Thoracic aorta (tissue), 2 donors: ENCODE measurements at places on chromosomes 13 and 19.

DNA sequence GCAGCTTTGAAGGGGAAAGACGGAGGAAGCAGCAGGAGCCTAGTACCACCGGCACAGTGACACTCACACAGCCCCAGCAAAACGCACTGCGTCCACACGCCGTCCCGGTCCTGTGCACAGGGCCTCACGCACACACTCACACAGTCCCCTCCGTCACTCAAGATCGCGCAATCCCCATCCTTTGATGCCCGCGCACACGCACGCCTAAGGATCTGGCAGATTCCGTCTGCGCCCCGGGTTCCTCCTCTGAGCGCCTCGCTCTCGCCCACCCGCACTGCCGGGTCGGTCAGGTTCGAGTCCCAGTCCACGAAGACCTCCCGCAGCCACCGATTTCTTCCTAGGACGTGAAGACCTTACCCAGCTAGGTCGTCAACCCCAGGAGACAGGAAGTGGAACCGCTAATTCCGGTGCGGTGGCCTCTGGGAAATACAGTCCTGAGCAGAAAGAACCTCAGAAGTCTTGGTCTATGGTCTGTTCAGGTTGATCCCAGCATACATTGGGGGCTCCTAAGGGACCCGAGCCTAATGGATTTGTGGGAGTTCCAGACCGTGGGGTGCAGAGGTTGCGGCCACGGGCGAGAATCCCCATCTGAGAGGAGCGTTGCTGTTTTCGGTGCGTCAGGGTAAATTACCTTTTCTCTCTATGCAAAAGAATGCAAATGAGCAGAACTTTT is at the start of gene ZNF780B:
Gene ZNF780B, minus strand, starts transcription at position 400 of the 673 bp plus-strand sequence. CDS start 5,899 bp downstream, outside the sequence.
- DNase-seq = no peak

DNA sequence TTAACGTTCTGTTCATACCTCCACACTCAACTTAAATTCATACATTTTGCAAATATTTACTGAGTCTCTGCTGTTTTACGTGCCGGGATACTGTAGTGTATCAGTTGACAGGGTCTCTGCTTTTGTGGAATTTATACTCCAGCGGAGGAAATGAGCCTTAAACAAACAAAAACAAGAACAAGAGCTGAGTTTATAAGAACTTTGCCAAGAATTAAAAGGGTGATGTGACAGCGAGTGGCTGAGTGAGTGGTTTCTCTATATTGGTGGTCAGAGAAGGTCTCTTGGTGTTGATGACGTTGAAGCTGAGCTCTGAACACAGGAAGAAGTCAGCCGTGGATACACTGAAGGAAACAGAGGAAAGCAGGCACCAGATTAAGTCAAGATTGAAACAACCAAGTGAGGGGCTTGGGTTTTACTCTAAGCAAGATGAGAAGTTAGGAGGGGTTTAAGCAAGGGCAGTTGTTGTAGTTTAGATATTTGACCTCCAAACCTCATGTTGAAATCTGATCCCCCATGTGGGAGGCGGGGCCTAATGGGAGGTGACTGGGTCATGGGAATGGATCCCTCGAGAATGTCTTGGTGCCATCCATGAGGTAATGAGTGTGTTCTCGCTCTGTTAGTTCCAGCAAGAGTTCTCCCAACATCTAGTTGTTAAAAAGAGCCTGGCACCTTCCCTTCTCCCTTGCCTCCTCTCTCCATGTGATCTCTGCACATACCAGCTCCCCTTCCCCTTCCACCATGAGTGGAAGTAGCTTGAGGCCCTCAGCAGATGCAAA is 248.3 kb downstream of the DCLK1 start:
- no peak for DNase-seq

DNA sequence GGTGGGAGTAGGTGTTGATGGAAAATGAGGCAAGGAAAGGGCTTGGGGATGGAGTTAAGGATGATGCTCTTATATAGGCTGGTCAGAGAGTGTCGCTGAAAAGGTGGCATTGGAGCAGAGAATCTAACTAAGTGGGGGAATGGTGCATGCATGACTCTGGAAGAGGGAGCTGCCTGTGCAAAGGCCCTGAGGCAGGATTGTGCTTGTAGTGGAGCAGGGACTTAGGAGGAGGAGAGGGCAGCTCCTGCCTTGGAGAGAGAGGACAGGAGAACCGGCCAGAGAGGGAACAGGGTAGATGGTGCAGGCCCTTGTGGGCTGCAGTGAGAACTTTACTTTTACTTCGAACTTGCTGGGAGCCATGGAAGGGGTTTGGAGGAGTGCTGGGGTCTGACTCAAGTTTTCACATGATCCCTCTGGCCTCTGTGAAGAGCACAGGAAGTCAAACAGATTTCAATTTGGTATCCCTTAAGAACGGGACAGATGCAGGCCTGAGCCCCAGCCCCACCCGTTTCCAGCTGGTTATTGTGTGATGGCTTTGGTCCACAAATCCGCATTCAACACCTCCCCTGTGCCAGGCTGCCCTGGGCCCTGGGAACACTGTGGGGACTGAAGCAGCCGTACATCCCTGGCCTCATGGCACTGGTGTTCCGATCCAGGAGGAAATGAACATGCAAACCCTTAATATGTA is 7.0 kb downstream of the AP2A1 start:
- DNase-seq = no peak

GRCh38 chr19:49327878-49328544 is 3.0 kb upstream of the SLC6A16 start:
- no peak for DNase-seq

GRCh38 chr13:105220063-105220462 is 1315.4 kb downstream of the EFNB2 start:
- no peak for DNase-seq

- no peak for DNase-seq
Measured at GRCh38 chr19:35882114-35882832, 13.9 kb downstream of the APLP1 start.

- no peak for DNase-seq
Measured at GRCh38 chr19:7478173-7478842, 10.5 kb downstream of the PEX11G start.

DNA sequence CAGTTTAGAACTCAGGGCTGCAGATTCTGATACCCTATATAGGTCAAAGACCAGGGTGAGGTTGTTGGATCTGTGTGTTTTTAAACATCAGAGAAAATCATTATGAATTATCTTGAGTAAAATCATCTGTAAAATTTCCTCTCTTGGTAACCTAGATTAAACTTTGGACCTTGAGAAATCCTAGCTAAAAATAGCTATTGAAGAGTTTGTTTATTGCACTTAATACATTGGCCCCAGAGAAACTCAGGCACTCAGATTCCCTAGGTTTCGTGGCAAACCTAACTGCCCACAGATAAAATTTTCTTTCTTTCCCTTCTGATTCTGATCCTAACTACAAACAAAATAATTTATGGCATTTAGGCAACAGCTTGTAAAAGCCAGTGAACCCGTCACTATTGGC is 102.3 kb downstream of the GPC6 start:
- no peak for DNase-seq

DNA sequence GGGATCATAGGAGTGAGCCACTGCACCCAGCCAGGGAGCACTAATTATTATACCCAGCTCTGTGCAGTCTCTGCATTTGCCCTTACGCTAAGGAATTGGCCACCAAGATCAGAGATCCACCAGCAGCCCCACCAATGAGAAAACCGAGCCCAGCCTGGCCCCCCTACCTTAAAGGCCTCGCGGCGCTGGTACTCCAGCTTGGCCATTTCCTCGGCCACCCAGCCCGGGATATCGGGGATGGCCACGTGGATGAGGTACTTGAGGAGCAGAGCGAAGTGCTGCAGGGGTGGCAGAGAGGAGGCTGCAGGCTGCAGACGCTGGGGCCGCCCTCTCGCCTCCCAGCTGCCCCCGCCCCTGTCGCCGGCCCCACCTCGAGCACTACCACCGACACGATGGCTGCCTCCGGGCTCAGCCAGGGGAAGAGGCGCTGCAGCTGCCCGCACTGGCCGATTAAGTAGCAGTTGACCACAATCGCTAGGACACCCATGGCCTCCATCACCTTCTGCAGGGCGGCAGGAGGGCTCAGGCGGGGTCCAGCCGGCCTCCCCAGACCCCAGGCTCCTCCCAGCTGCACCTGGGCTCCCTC is 7.5 kb downstream of the ANO8 start:
- DNase-seq = no peak

DNA sequence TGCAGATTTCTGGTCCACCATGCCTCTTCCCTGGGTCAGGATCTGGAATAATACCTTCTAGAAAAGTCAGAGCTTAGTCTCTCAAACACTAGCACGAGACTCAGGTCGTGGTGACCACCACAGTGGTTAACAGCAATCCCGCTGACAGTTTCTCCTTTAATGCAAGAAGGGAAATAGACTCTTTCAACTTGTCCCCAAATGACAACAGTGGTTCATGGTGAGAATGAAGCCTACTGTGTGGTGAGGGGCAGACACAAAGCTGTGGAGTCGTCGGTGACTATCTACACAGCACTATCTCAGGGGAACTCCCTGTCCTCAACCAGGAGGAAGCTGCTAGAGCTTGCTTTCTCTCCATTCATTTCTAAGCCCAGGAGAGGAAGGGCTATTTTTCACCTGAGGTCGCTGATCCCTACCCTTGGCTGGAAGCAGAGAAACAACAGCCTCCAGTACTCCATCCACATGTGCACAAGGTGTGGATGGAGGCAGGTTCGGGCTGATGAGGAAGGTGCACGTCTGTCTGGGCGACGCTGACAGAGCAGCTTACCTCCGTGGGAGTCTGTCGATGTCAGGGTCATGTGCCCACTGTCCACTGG is 72.4 kb downstream of the STK24 start:
- DNase-seq = no peak

DNA sequence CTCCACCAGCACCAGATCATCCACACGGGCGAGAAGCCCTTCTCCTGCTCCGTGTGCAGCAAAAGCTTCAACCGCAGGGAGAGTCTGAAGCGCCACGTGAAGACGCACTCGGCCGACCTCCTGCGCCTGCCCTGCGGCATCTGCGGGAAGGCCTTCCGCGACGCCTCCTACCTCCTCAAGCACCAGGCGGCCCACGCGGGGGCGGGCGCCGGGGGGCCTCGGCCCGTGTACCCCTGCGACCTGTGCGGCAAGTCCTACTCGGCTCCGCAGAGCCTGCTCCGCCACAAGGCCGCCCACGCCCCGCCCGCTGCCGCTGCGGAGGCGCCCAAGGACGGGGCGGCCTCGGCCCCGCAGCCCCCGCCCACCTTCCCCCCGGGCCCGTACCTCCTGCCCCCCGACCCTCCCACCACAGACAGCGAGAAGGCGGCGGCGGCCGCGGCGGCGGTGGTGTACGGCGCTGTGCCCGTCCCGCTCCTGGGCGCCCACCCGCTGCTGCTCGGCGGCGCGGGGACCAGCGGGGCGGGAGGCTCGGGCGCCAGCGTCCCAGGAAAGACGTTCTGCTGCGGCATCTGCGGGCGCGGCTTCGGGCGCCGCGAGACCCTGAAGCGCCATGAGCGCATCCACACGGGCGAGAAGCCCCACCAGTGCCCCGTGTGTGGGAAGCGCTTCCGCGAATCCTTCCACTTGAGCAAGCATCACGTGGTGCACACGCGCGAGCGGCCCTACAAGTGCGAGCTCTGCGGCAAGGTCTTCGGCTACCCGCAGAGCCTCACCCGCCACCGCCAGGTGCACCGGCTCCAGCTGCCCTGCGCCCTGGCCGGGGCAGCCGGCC is 9.4 kb downstream of the ZNF784 start:
- no peak for DNase-seq

DNA sequence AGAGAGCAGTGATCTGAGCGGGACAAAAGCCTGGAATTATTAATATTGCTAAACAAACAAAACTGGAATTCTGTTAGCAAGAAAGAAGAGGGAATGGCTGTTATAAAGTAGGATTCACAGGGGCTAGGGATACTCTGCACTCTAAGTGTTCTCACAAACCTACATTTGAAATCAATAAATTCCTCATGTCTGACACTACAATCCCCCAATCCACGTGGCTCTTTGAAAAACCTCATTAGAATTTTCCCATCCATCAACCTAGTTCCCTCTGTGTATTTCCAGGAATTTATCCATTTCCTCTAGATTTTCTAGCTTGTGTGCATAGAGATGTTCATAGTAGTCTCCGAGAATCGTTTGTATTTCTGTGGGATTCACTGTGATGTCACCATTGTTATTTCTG is 307.5 kb downstream of the RBM26 start:
- DNase-seq = no peak

- no peak for DNase-seq
Measured at GRCh38 chr13:91879360-91879759, 480.9 kb downstream of the GPC5 start.

DNA sequence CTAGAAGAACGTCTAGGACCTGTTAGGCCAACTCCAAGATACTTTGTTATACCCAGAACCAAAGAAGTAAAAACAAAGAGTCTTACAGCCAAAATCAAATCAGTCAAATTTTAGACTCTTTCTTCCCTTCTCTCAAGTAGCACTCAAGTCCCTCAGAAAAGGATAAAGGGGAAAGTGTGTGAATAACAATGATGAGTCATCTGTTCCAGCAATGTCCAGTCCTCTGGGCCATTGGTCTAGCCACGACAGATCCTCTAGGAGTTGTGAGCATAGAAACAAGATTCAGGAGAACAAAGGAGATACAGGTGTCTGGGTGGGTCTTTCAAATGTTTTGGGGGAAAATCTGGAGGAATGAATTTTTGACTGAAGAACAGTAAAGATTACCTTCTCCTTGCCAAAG is 36.3 kb downstream of the STOML3 start:
- no peak for DNase-seq

DNA sequence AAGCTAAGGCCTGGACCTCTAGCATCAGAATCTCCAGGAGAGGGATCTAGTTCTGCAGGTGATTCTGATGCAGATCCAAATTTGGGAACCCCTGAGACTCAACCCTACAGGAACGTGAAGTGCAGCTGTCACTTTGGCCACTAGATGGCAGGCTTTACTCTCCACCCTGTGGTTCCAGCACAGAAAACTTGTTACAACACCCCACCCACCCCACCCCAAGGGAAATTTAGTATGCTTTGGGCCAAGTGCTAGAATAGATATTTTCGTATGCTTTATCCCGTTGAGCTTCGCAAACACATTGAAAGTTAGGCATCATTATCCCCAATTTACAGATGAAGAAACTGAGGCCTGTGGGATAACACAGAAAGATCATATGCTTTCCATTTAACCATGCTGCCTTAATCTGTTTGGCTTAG is 232.0 kb downstream of the B3GLCT start:
- no peak for DNase-seq

DNA sequence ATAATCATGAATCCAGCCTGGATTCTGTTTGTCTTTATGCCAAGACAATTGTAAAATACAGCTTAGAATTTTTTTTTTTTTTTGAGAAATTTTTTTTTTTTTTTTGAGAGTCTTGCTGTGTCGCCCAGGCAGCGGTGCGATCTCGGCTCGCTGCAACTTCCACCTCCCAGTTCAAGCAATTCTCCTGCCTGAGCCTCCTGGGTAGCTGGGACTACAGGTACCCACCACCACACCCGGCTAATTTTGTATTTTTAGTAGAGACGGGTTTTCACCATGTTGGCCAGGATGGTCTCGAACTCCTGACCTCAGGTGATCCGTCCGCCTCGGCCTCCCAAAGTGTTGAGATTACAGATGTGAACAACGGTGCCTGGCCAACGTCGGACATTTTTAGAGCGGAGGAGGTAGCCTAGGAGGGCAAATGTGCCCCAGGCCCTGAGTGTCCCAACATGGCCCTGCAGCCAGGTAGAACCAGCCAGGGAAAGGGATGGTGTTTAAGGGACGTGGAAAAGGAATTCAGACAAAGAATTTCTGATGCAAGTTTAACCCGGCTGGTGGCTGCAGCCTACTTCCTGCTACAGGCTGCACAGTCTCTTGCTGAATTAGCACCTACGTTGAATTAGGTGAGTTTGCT is 89.8 kb downstream of the GNG7 start:
- DNase-seq = no peak
